ENCODE measurements at places on chromosomes 1 and 21. TPM values are rescaled to one million over a fixed set of nuclear protein-coding genes. Genes with fewer than 3 reads are reported as not detected.

Gene ST7L
- total RNA-seq: 10.0 TPM

Gene FALEC
- 0.34 TPM for total RNA-seq

Gene CADM3
- total RNA-seq: not detected

Gene LYPD8
- not detected for total RNA-seq

Gene FAM167B
- 0.82 TPM for total RNA-seq

Gene LCE1E
- not detected for total RNA-seq

Gene CTTNBP2NL
- 3.3 TPM for total RNA-seq

Gene TNNI3K
- 0.59 TPM for total RNA-seq

Gene GPR25
- total RNA-seq: not detected

Gene KRTCAP2
- total RNA-seq: 125 TPM

Gene CTSK
- total RNA-seq: 2.1 TPM

Gene GJA9
- total RNA-seq: not detected

Gene LAD1
- not detected for total RNA-seq

Gene FLG2
- not detected for total RNA-seq

Gene TSSK3
- total RNA-seq: 1.6 TPM

Gene KIAA0040
- 25.4 TPM for total RNA-seq

Gene CNST
- total RNA-seq: 23.6 TPM

Gene SYT11
- total RNA-seq: 14.3 TPM

Gene OR6Y1
- total RNA-seq: not detected

Gene CXADR
- 0.91 TPM for total RNA-seq

Gene TMCC2
- total RNA-seq: 11.0 TPM

Gene FAM163A
- not detected for total RNA-seq

Gene LIPI
- total RNA-seq: not detected

Gene AMY1C
- total RNA-seq: not detected

Gene NFASC
- 0.33 TPM for total RNA-seq

Data from activated CD4-positive, alpha-beta T cell treated with anti-CD3 and anti-CD28 coated beads for 36 hours (primary cell).